ENCODE measurements at places on chromosomes 7 and 10.

- no peak for DNase-seq
Observed at GRCh38 chr10:114100848-114101741, 57.4 kb downstream of the ADRB1 start.

- DNase-seq = no peak
Observed at GRCh38 chr10:7417103-7417623, 6.3 kb upstream of the SFMBT2 start.

- no peak for DNase-seq
Observed at GRCh38 chr10:32190890-32191491, 134.8 kb upstream of the KIF5B start.

- DNase-seq = no peak
Observed at GRCh38 chr7:21167942-21168341, 259.9 kb upstream of the SP4 start.

GRCh38 chr10:13938950-13939349 lies 352.2 kb downstream of the PRPF18 start:
- DNase-seq = no peak

DNA sequence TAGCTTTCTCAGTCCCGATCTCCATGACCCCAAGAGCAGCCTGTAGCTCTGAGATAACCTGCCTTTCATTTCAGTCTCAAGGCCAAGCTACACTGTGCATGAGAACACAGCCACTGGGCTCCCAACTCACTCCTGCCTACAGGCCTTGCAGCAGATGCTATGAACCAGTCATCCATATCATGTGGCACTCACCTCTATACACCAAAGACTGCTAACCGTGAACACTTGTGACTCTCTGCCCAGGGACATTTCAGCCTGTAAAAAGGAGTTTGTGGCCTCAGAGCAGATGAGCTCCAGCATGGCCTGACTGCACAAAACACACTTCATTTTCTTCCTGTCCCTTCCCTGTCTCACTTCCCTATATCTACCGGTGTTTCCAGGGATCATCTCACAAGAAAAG lies 56.9 kb upstream of the NPY start:
- no peak for DNase-seq

GRCh38 chr10:73167458-73167782 lies 388 bp downstream of the ECD start:
- no peak for DNase-seq

DNA sequence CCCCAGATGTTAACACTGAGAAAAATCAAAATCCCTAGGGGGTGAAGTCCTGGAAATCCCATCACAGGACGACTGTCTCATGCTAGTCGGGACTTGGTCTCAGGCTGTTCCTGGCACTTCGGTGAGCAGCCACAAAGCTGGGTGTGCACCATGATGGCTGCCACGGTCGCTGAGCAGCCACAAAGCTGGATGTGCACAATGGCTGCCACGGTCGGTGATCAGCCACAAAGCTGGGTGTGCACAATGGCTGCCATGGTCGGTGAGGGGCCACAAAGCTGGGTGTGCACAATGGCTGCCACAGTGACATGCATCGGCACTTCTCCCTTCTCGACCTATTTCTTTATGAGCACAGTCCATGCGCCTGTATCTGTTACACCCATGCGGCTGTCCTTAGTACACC lies 505.1 kb downstream of the TCERG1L start:
- DNase-seq = no peak

GRCh38 chr10:69362471-69362954 lies 54.2 kb downstream of the TACR2 start:
- DNase-seq = no peak

DNA sequence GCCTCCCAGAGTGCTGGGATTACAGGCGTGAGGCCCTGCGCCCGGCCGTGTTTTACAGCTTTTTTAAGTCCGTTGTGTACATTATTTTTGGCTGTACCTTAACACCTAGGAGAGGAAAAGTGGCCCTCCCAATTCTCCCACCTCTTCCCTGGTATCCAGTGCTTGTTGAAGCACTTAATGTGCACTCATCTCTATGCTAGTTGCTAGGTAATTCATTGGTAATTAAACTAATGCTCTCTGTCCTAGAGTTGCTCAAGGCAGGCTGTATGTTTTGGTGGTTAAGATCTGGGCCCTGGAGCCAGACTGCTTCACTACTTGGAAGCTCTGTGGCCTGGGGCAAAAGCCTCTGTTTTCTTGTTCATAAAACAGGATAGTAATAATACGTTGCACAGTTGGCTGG lies 19.6 kb downstream of the AVPI1 start:
- no peak for DNase-seq

DNA sequence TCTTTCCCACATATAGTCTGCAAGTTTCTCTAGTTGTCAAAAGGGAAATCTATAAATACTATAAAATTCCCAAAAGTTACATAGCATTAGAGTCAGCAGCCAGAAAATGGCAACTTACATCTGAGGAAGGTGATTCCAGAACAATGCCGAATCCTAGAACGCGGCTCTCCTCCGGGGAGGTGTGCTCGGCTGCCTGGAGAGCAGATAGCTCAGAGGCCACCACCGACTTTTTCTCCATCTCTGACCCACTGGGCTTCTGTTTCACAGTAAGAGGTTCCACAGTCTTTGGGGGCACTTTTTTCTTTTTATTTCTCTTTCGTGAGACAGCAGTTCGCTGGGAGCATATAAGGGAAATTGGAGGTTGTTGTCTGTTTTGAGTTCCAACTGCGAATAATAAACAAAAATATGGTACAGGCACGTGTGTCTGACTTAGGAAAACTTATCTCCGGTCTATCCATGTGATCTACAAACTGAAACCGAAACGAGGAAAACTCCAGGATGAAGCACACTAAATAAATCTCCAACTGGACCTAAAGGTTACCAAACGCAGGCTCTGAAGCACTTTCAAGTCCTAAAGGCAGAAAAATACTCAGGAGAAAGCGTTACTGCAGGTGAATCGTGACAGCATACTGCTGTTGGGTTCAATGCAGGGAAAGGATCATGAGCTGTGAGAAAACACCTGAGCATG lies 36.2 kb downstream of the BEND7 start:
- no peak for DNase-seq

GRCh38 chr7:146378196-146378595 lies 261.6 kb downstream of the CNTNAP2 start:
- no peak for DNase-seq

DNA sequence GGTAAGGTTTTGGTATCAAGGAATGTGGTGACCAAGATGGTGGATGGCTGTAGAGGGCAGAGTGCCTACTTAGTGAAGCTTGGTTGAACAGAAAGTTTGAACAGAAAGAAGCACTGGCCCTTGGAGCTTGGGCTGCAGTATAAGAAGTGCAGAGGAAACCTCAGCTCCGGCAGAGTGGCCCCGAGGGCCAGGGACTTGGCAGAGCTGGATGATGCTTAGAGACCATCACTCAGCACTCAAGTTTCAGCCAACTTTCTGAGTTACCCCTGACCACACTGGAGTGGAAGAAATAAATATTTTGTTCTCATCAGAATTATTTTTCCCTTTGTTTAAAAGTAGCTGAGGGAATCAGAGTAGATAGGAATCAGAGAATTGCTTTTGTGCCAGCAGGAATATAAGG lies 336.7 kb downstream of the C7orf25 start:
- DNase-seq = no peak

GRCh38 chr10:33215635-33216034 lies 118.8 kb downstream of the NRP1 start:
- DNase-seq = no peak

DNA sequence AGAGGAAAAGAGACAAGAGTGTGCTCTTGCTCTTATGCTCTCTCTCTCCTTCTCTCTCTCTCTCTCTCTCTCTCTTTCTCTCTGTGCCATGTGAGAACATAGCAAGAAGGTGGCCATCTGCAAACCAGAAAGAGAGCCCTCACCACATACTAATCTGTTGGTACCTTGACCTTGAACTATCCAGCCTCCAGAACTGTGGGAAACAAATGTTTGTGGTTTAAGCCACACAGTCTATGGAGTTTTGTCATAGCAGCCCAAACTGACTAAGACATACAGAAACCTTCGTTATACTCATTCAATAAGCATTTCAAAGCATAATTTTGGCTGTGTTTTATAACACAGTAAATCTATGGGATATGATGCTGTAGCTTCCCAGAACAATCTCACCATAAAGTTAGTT lies 56.4 kb upstream of the PLPP4 start:
- DNase-seq = no peak

- DNase-seq = no peak
Observed at GRCh38 chr7:22551768-22552513, 52.0 kb upstream of the STEAP1B start.

DNA sequence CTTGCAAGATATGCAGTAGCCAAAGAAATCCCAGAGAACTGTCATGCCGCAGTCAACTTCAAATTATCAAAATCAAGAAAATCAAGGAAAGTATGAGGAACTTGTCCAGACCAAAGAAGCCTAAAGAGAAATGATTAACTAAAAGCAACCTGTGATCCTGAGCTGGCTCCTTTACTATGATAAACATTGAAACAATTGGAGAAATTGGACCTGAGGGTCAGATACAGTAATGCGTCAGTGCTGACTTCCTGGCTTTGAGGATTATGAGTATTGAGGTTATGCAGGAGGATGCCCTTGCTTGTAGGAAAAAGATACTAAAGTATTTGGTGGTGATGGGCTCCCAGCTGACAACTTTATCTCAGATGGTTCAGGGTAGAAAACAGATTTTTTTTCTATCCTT lies 324.7 kb upstream of the AKR1E2 start:
- DNase-seq = no peak

GRCh38 chr7:151503902-151504714 lies 15.6 kb downstream of the RHEB start:
- DNase-seq = no peak

DNA sequence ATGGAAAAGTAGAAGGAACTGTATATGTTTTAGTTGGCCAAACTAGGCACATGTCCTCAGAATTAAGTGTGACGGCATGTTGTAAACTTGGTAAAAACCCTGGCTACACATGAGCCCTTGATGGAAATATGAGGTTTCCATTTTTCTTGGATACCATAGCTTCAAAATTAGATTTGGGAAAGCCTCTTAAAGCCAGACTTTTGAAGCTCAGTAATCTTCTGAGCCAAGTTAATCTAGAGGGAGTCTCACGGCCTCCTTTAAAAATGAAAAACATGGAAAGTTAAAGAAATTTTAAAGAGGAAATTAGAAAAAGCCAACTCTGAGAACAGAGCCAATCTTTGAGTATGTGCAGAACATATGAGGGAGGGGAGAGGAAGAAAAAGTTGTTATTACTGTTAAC lies 376.0 kb downstream of the CTNNA3 start:
- DNase-seq = no peak

GRCh38 chr10:70223728-70224127 lies 9.5 kb downstream of the PPA1 start:
- no peak for DNase-seq

- DNase-seq = no peak
Observed at GRCh38 chr7:157927313-157927925, 590.6 kb downstream of the DNAJB6 start.

GRCh38 chr7:114663502-114663901 lies 248.9 kb downstream of the FOXP2 start:
- DNase-seq = no peak

DNA sequence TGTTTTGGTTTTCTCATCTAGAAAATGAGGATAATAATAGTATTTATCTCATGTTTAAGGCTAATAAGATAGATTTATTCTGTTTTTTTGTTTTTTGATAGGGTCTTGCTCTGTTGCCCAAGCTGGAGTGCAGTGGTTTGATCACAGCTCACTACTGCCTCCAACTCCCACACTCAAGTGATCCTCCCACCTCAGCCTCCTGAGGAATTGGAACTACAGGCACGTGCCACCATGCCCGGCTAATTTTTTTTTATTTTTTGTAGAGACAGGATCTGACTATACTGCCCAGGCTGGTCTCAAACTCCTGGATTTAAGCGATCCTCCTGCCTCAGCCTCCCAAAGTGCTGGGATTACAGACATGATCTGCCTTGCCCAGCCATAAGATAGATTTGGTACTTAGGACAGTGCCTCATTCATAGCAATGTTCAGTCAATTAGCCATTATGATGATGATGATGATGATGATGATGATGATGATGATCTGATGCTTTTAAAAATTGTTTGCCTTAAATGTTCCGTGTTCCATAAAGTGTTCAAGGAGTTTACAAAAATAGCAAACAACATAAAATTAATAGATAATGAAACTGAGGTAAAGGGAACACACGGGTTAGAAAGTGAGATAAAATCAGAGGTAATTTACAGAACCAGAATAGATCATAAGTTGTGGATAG lies 4.6 kb downstream of the WIPF3 start:
- DNase-seq = no peak

- DNase-seq = no peak
Observed at GRCh38 chr10:13414855-13415254, 66.8 kb upstream of the SEPHS1 start.

GRCh38 chr10:103877861-103878260 lies 22.5 kb upstream of the SH3PXD2A start:
- DNase-seq = no peak

GRCh38 chr10:72096115-72097000 lies 8.0 kb upstream of the SPOCK2 start:
- no peak for DNase-seq

DNA sequence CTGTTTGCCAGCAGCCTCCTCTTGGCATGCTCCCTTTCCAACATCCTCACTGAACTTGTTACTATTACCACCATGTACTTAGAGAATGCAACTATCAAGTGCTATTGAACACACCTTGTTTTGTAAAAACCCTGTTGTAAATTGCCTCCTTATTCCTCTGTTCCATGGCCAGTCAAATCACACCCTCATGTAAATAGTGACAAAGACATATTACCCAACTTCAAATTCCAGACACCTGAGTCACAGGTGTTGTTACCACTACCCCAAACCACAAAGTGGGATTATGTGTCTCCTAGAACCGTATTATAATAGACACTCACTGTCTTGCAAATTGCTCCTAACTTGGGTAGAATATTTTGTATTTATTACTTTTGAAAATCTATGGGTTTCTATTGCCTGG lies 263.2 kb upstream of the C7orf33 start:
- DNase-seq = no peak

DNA sequence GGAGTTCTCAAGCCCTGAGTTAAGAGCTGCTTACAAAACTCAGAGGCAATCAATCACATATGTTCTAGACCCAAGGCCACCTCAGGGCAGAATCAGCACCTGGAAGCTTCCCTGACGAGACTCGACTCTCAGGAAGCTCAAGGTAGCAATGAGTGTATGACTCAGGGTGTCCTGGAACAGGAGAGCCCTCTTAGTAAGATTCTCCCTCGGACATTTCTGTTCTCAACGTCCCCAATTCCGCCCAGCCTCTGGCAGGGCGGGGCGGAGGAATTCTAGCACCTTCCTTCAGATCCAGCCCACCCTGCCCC lies 39.6 kb upstream of the PROSER2 start:
- DNase-seq = no peak

DNA sequence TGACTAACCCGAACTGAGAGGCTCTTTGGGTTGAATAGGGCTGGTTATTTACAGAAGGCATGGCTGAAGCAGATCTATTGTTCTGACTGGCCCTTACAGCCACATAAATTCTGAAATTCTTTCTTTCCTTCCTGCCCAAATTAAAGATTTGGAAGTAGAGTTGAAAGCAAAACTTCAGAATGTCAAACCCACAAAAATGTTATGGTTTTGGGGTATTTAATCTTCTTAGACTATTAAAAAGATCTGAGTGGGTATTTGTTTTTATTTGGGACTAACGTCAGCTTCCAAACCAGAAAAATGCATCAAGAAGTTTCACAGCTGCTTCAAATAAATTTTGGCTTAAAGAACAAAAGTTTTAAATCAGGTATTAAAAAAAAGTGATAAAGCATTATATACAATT lies 124.5 kb downstream of the AHR start:
- no peak for DNase-seq

- no peak for DNase-seq
Observed at GRCh38 chr7:106068538-106068961, 43.6 kb downstream of the SYPL1 start.
